T-helper 2 cell (primary cell): ENCODE measurements at places on chromosomes 1 and 21.

- DNase-seq = no peak
These were observed 25.1 kb upstream of the B3GALT2 start for GRCh38 chr1:193211539-193211938.

DNA sequence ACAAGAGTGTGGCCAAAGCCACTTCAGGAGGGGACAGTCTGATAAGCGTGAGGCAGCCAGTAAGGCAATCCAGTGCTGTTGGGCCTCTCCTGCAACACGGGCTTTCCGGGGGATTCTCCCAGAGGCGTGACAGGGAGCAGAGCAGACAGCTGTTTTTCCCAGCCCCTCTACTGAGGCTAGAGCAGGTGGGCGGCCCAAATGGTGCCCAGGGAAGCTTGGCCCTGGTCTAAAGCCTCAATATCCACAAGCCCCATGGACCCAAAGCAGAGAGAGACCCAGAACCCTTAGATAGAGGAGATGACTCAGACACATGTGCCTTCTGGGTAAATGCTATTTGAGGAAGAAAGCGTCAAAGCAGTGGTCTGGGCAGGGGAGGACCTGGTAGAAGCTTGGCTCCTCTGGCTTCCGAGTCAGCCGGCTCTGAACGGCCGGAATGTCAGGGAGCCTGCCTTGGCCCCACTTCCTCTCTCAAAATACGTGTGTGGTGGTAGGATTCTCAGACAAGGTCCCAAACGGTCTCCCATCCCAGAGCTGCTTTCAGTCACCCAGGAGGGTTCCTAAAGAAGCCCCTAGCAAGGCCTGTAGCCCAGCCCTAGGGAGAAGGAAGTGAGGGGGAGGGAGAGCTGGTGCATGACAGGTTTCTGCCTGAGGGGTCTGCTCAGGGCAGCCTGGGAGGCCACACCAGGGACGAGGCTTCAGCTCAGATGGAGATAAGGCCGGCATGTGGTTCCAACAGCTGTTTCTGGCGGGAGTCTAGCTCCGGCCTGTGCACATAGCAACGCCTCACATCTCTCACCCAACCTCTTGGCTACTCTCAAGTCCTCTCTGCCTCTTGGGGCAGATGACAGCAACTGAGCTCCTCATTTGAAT lies 28.8 kb downstream of the PIK3C2B start:
- DNase-seq = no peak

- DNase-seq = no peak
These were observed 14.6 kb downstream of the MTX1 start for GRCh38 chr1:155223047-155223446.

GRCh38 chr1:203408486-203409481 lies 57.9 kb upstream of the FMOD start:
- DNase-seq = no peak

- DNase-seq = no peak
These were observed 9.2 kb upstream of the PLEKHG5 start for GRCh38 chr1:6500544-6501278.

DNA sequence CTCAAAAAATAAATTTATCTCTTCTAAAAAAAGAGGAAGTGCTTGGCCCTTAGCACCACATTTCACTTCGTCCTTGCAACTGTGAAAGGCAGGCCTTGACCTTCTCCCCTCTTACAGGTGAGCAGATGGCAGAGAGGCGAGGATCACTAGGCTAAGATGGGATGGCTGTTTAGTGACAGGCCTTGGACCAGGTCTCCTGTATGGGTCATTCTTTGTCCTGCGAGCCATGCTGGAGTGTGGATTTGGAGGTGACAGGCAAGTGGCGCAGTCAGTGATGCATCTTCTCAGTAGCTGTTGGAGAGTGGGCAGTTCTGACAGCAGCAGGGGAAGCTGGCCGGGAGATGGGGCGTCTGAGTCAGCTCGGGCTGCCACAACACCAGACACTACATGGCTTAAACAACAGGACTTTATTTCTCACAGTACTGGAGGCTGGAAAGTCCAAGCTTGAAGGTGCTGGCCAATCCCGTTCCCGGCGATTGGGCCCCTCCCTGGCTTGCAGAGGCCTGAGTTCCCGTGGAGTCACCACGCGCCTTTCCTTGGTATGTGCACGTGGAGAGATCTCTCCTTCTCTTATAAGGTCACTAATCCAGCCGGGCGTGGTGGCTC lies 16.5 kb downstream of the SLC27A3 start:
- no peak for DNase-seq

DNA sequence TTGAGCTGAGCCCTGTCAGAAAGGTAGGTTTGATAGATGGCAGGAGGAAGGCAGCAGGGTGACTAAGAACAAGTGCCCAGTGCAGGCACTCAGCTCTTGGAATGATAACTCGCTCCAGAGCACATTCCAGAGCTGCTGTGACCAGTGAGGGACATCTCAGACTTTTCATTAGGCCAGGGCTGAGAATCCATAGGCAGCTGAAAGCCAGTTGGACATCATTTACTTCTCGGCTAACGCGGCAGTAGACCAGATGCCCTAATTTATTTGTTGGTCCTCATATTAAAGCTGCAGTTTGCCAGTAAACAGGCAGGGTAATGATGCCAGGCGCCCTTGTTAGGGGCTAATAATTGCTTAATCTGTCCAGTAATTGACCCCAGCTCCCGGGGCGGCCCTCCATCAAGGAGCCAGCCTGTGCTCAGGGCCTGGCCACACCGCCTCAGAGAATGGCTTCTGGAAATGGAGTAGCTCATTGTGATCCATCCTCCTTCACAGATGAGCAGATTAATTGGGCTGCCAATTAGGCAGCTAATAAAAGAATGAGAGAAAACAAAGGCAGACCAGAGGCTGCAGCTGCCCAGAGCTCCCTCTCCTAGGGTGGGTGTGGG lies 122.0 kb downstream of the BEND5 start:
- DNase-seq = no peak

DNA sequence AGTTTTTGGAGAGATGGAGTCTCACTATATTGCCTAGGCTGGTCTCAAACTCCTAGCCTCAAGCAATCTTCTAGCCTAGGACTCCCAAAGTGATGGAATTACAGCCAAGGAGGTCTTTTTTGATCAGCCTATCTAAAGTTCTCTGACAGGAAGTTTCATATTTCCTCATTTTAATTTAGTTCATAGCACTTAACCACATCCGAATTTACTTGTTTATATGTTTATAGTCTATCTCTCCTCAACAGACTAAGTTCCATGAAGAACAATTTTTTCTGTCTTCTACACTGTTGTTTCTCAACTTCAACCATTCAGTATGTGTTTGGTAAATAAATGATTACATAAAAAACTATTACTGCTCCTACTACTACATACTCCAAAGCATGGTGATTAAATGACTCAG lies 47.9 kb downstream of the GON4L start:
- DNase-seq = peak; percentile 12

- peak; percentile 41 for DNase-seq
These were observed 74.6 kb downstream of the USP24 start for GRCh38 chr1:55140546-55140983.

- DNase-seq = no peak
These were observed 317.3 kb downstream of the COL11A1 start for GRCh38 chr1:102790997-102791396.

GRCh38 chr1:201015551-201016091 lies 7.9 kb downstream of the KIF21B start:
- peak; percentile 62 for DNase-seq

DNA sequence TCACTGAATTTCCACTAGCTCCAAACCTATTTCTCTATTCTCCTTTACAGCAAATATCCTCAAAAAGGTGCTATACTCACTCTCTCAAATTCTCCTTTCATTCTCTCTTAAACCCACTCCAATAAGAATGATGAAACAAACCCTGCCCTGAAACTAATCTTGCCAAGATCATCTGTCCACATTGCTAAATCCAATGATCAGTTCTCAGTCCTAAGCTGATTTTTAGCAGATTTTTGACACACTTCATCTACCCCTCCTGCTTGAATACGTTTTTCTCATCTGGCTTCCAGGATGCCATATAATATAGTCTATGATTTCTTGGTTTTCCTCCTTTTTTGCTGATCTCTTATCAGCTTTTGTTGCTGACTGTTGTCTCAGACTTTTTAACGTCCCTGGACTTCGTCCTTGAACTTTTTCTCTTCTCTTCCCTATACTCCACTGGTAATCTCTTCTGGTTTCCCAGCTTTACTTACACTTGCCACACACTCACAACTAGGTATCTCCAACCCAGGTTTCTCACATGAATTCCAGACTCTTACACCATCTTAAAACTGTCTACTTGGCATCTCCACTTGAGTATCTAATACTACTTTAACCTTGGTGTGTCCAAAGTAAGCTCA lies 35.3 kb downstream of the RERE start:
- DNase-seq = no peak

- DNase-seq = no peak
These were observed 12.4 kb downstream of the ADAR start for GRCh38 chr1:154595621-154596020.

- no peak for DNase-seq
These were observed 24.7 kb downstream of the CYP2J2 start for GRCh38 chr1:59901770-59902388.

GRCh38 chr1:218866507-218866906 lies 307.2 kb upstream of the LYPLAL1 start:
- no peak for DNase-seq

DNA sequence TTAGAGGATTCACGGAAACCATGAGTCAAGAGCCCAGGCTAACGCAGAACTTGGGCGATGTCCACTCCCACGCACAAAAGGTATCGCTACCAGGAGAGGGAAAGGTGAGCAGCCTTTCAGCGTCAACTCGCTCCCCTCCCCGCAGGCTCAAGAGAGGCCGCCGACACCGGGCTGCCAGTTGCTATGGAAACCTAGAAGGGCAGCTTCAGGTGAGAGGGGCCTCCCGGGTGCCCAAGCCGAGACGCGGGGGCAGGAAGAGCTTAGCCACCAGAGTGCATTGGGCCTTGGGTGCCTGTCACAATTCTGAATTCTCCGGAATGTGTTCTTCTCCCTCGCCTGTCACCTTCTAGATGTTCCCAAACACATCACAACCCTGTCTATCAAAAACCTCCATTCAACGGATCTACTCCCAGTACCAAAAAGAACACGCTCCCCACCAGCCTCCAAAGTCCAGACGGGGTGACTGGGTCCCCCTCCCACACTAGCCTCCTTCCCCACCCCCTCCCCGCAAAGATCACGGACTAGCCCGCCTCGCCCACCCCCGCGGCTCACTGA lies 694 bp downstream of the MEAF6 start:
- DNase-seq = peak; percentile 31

DNA sequence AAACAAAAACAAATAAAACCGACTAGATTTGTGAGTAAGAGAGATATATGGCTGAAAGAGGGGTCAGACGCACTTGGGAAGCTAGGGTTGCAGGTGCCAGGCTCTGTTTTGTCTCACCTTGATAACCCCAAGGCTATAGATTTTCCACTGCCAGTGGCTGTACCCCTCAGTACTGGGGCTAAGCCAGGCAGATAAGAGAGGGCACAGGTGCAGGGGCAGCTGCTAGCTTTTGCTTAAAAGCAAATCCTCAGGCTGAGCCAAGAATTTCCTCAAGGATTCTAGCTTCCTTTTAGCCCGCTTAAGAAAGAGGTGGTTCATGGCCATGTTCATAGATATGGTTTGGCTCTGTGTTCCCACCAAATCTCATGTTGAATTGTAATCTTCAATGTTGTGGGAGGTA lies 57.9 kb downstream of the OVGP1 start:
- DNase-seq = no peak

DNA sequence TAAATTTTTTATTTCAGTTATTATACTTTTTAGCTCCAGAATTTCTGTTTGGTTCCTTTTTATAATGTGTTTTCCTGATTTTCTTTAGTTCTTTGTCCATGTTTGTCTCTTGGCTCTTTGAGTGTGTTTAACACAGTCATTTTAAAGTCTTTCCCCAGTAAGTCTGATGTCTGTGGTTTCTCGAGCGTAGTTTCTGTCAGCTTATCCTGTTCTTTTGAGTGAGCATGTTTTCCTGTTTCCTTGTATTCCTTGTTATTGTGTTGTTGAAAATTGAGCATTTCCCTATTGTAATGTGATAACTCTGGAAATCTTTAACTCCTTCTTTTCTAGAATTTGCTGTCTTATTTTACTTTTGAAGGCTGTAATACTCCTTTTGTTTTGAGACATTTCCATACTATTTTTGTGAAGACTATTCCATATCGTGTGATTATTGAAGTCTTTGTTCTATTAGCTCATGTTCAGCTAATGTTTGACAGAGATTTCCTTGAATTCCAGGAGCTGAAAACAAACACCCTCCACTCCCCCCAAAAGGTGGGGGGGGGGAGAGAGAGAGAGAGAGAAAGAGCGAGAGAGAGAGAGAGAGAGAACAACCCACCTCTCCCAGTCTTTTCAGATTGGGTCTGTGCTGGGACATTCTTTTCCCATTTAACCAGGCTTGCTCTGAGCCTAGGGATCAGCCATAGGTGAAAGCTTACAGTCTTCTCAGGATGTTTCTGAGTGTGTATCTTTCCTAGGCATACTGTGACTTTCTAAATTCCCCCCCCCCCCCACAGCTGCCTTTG lies 38.3 kb downstream of the SDCCAG8 start:
- DNase-seq = no peak

DNA sequence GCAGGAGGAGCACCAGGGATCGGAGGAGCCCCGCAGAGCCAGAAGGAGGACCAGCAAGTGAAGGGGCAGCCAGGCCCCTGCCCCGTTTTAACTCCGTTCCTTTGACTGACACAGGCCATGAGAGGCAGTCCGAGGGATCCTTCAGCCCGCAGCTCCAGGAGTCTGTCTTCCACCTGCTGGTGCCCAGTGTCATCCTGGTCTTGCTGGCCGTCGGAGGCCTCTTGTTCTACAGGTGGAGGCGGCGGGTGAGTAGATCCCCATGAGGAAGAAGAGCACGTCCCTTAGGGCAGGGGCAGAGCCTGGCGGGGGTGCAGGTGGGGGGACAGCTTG lies 13.3 kb downstream of the CSF1 start:
- no peak for DNase-seq

- no peak for DNase-seq
These were observed 65.4 kb downstream of the TOMM20 start for GRCh38 chr1:235063068-235063765.

GRCh38 chr1:9321986-9322660 lies 29.4 kb downstream of the SPSB1 start:
- no peak for DNase-seq

- DNase-seq = no peak
These were observed 12.7 kb upstream of the CPLANE2 start for GRCh38 chr1:16249596-16250241.

GRCh38 chr1:8211883-8212579 lies 105.9 kb upstream of the SLC45A1 start:
- DNase-seq = no peak

DNA sequence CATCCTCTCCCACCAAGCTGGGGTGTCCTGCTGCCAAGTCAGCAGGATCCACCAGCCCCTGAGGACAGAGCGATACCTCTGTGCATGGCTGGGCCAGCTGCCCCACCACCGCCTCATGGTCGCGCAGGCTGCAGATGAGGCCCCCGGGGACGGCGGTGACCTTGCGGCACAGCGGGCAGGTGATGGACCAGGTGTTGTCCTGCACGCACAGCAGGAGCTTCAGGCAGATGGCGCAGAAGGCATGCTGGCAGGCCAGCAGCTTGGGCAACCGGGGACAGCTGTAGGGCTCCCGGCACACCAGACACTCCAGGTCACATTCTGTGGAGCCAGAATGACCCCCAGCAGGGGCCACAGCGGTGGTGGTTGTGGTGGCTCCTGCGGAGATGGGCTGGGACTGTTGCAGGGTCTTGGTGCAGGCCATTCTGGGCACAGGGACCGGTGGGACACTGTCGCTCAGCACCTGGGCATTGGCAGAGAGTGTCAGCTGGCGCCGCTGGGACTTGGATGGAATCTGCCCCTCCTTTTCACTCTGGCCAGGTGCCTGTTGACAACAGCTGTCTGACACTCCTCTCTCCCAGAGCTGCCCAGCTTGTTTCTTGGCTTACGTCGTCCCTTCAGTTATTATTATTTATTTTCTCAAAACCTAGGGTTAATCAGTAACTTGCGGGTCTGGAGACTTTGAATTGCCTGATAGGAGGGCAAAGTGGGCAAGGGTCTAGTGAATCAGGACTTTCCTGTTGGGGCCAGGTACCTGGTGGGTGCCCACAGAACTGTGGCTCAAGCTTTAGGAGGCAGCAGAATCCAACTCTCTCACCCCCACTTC lies at the start of gene RNF186:
TSS of gene RNF186 (minus strand) at position 603 of the 823 bp plus-strand sequence. CDS start at position 421, 182 bp downstream.
- DNase-seq = no peak
